ENCODE measurements at places on chromosomes 1 and 21. TPM values are rescaled to one million over a fixed set of nuclear protein-coding genes. Genes with fewer than 3 reads are reported as not detected.
A peak's percentile ranks its signal among the peaks of the same experiment; 100 is the strongest.

GRCh38 chr1:74193908-74194307, 4.1 kb downstream of the LRRIQ3 start:
- no peak for DNase-seq

DNA sequence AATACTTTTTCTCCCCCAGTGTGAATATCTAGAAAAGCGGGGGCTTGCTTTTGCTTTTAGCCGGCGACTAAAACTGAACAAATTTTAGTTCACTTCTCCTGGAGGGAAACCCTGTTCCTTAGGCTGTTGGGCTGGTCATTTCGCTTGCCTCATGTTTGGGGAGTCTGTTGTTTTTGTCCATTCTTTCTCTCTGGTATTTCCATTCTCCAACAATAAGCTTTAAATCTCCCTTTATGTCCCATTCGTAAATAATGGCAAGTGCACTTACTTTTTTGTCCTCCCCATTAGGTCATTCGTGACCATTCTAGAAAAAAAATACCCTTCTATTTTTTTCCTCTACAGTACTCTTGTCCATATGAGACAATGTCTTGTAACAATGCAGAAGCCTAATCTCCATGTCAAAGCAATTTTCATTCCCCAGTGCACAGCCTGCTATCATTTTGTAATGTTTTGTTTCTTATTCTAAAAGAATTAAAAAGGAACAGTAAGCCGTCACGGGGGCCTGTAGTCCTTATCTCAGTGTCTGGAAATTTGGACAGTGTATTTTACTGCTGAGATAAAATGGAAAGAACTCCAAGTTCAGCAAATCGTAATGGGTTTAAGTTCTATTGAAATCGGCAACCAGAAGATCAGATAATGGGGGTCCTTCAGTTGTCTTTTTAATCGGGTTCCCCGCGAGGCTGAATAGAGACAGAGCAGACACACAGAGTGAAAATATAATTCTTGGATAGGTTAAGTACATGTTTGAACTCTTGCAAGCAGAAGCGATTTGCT, 21.8 kb downstream of the PROX1 start:
- DNase-seq: peak; percentile 54

DNA sequence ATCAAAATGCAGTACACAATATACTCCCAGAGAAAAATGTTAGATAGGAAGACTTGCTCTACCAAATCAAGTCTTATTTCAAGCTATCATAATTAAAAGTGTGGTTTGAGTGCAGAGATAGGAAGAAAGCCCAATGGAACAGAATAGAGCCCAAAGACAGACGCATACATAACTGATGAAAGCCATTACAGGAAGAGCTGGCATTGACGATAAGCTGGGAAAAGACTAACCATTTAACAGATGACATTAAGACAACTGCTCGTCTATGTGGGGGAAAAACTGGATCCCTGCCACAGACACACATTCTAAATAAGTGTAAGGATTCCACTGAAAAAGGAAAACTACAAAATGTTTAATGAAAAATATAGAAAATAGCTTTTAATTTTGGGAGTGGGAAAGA, 85.5 kb downstream of the NGF start:
- DNase-seq: no peak

Gene IL19
- 0.37 TPM for polyA plus RNA-seq

- DNase-seq: no peak
Observed at GRCh38 chr1:194723067-194723466, 1536.7 kb upstream of the B3GALT2 start.

- DNase-seq: no peak
Observed at GRCh38 chr1:209493559-209493958, 90.0 kb upstream of the CAMK1G start.

- no peak for DNase-seq
Observed at GRCh38 chr21:17552410-17552809, 39.6 kb downstream of the CXADR start.

DNA sequence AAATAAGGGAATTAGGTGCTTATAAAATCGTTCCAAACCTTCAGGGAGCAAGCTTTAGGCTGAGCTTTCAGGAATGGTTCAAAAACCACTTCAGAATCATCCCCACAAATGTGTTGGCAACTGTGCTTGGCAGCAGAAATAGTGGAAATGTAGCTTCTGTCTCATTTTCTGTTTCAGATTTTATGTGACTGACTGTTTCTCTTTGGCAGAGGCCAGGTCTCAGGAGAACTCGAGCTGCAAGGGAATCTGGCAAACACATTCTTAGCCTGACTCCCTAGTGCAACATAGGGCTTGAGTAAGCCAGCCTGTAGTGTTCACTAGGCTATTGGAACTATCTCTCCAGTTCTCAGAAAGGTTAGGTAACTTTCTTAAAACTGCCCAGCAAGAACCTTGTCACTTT, 128.6 kb downstream of the PLA2G4A start:
- DNase-seq: no peak

DNA sequence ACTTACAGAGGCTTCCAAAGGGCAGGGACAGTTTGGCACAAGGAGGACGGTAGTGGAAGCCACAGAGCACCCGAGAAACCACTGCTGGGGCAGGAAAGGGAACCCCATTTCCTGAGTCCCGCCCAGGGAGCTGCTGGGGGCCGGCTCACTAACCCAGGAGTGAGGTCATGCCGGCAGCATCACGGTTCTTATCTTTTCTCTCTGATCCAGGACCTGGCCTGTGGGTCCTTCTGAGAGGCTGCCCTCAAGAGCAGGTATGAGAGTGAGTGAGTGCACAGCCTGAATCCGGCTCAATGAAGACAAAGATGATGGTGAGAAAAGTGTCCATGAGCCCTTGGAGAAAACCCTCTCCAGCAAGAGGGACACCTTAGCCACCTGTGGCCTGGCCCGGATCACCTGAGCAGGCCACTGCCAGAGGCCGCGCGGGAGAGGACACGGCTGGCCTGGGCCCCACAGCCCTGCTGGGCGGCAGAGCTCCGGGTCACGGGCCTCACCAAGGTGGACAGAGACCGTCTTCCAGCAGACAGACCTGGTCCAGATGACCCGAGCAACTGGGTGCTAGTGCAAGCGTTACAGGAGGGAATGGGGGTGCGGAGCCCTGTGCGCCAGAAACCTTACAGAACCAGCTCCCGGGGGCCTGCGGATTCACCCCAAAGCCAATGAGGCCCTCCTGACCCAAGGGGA, 94.9 kb downstream of the RIPK4 start:
- no peak for DNase-seq

Gene TMEM82
- not detected for polyA plus RNA-seq

Gene VANGL2
- 5.9 TPM for polyA plus RNA-seq

Gene CD5L
- 0.22 TPM for polyA plus RNA-seq

DNA sequence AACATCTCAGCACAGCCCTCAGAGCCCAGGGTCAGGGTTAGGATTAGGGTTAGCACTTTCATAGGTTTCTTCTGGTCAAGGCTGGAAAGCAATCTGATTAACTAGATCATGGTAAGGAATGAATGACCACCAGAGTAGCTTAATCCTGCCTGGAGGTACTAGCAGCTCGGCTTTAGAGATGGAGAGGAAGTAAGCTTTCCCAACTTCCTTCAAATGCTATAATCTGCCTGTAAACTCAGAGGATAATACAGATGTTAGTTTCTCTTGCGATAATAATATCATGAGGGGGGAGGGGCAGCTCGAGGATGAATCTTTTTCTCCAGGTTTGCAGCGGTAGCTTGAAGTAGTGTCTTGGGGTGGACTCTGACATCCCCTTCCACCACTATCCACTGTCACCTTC, 194.9 kb downstream of the HIVEP3 start:
- no peak for DNase-seq

- peak; percentile 89 for DNase-seq
Observed at GRCh38 chr1:110615548-110616130, 9.5 kb upstream of the KCNA2 start.

Measured in testis (tissue), 5 donors.